ENCODE measurements at places on chromosomes 5 and 9.

DNA sequence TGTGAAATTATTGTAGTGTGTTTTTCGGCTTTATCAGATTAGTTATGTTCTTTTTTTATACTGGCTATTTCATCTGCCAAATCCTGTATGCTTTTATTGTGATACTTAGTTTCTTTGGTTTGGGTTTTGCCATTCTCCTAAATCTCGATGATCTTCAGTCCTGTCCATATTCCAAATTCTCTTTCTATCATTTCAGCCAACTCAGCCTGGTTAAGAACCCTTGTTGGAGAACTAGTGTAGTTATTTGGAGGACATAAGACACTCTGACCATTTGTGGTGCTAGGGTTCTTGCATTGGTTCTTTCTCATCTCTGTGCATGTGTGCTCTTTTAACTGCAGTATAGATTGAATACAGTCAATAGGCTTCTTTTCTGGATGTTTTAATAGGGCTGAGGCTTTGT lies 187.0 kb upstream of the CCNH start:
- no peak for DNase-seq

DNA sequence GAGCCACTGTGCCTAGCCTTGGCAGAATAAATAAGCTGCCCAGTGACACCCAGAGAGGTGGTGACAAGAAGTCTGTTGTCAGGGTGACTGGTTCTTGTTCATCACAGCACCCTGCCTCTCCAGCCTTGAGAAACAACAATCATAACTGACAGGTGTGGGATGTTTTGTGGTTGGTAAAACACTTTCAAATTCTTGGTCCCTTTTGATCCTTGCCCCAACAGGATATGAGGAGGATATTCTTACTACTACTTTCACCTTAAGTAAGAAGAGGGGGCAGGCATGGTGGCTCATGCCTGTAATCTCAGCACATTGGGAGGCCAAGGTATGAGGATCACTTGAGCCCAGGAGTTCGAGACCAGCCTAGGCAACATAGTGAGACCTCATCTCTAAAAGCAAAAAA lies 14.2 kb upstream of the FRRS1L start:
- no peak for DNase-seq

GRCh38 chr5:156419661-156420060 lies 92.7 kb downstream of the SGCD start:
- no peak for DNase-seq

- DNase-seq: no peak
Observed at GRCh38 chr5:74570250-74570649, 70.3 kb downstream of the ENC1 start.

DNA sequence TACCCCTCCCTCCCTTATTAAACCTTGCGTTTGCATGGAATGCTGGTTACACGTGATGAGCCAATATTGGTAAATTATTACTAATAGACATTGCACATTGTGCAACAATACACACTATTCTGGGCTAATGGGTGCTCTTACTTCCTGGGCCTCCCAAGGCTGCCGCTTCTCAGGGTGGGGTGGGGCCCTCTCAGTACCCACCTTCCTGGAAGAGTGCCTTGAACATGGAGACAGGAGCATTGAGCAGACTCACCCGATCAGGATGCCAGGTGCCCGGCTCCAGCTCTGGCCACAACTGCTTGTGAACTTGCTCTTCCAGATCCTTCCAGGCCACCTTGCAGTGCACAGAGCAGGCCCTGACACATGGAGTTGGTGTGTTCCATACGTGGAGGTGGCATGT lies 24.7 kb upstream of the CEP72 start:
- DNase-seq: no peak

- DNase-seq: peak; percentile 14
Observed at GRCh38 chr9:69421908-69422801, 97.1 kb downstream of the ENTREP1 start.

DNA sequence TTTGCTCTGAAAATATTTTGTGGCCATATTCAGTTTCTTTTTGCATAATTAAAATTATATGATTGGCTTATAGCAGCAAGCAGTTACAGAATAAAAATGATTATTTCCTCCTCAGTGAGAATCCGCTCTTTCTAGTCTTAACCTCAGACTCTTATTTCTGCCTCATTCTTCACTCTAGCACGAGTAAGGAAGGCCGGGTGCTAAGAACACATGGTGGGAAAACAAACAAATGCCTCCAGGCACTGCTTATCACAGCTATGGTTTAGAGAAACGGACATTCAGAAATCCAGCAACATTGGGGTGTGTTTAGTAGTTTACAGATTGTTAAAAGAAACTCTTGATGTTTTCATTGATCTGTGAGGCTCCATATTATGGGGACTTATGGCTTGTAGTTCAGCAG lies 168.7 kb downstream of the KDM4C start:
- no peak for DNase-seq

GRCh38 chr5:114250536-114250935 lies 111.3 kb upstream of the KCNN2 start:
- no peak for DNase-seq

DNA sequence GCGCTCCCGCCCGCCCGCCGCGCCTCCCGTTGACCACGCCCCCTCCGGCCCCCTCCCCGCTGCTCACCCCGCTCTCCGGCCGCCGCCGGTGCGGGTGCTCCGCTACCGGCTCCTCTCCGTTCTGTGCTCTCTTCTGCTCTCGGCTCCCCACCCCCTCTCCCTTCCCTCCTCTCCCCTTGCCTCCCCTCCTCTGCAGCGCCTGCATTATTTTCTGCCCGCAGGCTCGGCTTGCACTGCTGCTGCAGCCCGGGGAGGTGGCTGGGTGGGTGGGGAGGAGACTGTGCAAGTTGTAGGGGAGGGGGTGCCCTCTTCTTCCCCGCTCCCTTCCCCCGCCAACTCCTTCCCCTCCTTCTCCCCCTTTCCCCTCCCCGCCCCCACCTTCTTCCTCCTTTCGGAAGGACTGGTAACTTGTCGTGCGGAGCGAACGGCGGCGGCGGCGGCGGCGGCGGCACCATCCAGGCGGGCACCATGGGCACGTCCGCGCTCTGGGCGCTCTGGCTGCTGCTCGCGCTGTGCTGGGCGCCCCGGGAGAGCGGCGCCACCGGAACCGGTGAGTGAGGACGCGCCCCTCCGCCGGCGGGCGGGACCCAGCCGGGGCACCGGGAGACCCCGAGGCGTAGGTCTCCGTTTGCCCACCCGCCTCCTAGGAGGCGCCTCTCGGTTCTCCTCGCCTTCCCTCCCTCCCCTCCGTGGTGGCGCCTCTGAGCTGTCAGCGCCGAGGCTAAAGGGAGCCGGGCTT lies at the start of gene VLDLR:
VLDLR (plus strand) TSS at position 66 of the 739 bp plus-strand sequence; CDS start at position 469, 403 bp downstream.
- DNase-seq: no peak

DNA sequence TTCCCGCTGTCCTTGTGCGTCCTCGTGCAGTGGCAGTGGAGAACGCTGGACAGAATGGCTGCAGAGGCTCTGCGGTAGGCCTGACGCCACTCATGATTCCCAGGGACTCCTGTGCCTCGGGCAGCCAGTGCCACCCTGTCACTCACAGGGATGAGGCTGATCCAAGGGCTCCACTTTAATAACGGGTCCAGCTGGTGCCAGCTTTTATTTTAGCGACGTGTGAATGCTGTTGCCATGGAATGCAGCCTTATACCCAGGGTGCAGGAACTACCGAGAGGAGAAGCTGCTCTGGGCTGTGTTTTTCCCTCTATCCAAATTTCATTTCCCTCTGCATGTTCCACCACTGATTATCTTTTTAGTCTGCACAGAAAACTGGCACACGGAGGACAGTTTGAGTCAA lies 15.8 kb upstream of the NTNG2 start:
- DNase-seq: no peak

Measured in NCI-H2081 treated with DMSO at 0.1 percent for 48 hours (cell line).